Brain pericyte (primary cell): ENCODE measurements at places on chromosomes 5 and 9.

GRCh38 chr9:136626066-136626725, 36.5 kb upstream of the EGFL7 start:
- DNase-seq = no peak

- DNase-seq = no peak
Observed at GRCh38 chr5:112762113-112762810, 24.6 kb downstream of the APC start.

DNA sequence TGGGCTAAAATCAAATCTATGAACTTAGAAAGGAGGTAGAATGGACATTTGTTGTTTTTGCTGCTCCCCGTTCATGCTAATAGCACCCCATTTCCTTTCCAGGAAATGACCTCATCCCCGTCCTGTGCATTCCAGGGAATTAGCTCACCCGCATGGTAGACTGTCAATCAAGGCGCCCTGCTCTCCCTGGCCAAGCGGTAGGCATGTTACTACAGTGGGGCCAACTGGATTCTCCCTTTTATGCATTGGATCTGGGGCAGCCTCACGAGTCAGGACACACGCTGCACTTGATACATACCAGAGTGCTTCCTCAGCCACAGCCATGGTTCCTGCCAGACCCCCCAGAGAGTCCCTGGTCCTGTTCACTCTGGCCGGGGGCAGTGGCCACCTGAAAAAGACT, 111.0 kb upstream of the PTCH1 start:
- DNase-seq = no peak

- DNase-seq = no peak
Observed at GRCh38 chr5:99104538-99105132, 175.8 kb upstream of the CHD1 start.

GRCh38 chr5:136000932-136001331, 27.9 kb upstream of the TGFBI start:
- DNase-seq = no peak

- no peak for DNase-seq
Observed at GRCh38 chr9:14690948-14691730, 2.1 kb downstream of the ZDHHC21 start.

DNA sequence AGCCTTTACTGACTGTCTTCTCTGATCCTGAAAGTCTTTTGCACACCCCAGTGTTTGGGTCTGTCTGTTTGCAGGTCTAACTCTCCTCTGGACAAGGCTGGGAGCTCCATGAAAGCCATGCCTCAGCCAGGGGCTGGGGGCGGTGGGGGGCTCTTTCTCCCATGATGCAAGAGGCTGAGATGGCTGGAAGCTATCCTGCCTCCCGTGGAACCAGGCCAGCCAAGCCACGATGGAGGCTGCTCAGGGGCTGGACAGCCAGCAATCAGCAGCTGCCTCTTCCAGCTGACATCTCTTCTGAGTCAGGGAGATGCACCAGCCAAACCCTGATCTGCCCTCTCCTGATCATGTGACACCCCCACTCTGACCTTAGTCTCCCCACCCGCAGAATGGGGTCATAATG, 154.0 kb downstream of the BARX1 start:
- no peak for DNase-seq

- no peak for DNase-seq
Observed at GRCh38 chr9:13113751-13114150, 165.7 kb downstream of the MPDZ start.

- no peak for DNase-seq
Observed at GRCh38 chr5:33240558-33240957, 200.2 kb upstream of the TARS1 start.

DNA sequence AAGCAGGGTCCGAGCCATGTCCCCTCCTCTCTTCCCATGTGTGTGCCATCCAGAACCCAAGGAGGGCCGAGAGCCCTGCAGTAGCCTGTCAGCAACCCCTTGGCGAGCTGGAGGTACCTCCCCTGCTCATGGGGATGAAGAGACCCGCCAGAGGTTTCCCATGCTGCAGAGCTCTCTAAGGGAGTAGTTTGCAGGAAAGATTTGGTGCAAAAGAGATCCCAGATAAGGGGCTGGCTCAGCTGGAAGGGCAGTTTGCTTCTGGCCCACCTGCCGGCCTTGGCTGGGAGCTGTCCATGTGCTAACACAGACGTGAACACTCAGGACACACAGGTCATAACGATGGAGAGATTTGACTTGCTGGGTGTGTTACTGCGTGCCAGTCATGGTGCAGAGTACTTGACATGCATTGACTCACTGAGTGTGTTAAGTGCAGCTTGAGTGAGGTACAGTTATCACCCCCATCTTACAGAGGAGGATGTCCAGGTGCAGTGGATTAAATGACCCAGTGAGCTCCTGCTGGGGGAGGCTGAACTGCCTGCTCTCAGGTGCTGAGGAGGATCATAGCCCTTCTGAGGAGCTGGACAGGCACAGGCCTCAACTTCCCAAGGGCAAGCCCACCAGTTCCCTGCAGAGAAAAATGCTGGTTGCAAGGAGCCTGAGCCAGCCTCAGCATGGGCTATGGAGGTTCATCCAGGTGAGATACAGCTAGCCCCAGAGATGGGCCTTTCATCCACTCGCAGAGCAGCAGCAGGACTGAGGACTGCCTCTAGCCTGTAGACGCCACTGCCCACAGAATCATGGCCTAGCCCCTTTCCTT, 6.3 kb upstream of the SLC25A48 start:
- no peak for DNase-seq

GRCh38 chr9:72140586-72140985, 8.7 kb upstream of the GDA start:
- DNase-seq = no peak

- no peak for DNase-seq
Observed at GRCh38 chr5:149428032-149428431, 48.9 kb upstream of the IL17B start.

- no peak for DNase-seq
Observed at GRCh38 chr5:147913786-147914185, 7.4 kb upstream of the C5orf46 start.

- no peak for DNase-seq
Observed at GRCh38 chr9:134458207-134459108, 132.2 kb downstream of the RXRA start.

- no peak for DNase-seq
Observed at GRCh38 chr5:169561893-169562292, 21.7 kb upstream of the SPDL1 start.

GRCh38 chr9:134880484-134881312, at the start of gene FCN2:
Gene FCN2 (plus strand): TSS chr9:134880810. CDS start chr9:134880822, 12 bp downstream.
- no peak for DNase-seq

DNA sequence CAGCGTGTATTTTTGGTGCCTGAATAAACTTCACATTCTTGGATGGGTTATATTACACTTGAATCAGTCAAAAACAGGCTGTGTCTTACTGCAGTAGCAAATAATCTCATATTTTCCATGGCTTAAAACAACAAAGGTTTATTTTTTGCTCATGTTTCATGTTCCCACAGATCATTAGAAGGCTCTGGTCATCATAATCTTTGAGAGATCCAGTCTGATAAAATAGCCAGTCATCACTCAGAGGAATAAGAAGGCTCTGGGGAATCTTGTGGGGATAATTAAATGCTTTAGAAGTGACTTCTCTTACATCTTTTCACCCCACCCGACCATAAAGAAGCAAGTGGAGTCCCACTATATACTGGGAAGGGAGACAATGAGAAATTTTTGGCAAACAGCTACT, 417.7 kb downstream of the PSAT1 start:
- DNase-seq = no peak

- DNase-seq = no peak
Observed at GRCh38 chr9:98808875-98809274, 1.4 kb downstream of the GALNT12 start.

DNA sequence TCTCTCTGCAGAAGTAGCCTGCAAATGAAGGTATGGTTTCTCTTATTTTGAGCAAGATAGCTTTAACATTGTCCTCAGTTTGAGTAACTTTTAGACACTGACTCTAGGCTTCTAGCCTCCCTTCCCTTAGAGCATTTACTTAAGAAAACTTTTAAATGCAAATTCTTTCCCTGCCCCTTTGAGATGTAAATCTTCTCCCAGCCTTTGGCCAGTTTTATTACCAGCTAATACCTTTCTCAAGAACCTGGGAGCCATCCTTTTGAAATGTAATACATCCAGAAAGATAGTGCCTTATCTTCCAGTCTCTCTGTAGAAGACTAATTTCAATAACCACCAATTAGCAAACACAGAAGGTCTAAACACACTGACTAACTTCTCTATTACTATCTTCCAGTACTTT, 688.9 kb upstream of the CDH9 start:
- DNase-seq = no peak

DNA sequence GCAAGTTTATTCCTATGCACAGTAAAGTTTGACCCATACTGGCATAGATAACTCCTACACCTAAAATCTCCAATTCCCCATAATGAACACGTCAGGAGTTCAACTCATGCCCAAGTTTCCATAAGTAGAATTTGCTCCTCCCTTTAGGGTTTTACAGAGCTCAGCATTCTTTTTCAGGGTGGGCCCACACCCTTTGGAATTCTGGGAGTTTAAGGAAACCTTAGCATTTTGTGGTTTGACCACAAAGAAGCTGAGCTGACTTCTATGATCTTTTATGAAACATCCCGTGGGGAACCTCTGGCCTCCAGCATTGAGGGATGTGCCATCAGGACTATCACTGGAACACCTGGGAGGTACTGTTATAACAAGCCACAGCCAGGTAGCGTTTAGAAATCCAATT, 220.6 kb upstream of the MAP3K1 start:
- DNase-seq = no peak

DNA sequence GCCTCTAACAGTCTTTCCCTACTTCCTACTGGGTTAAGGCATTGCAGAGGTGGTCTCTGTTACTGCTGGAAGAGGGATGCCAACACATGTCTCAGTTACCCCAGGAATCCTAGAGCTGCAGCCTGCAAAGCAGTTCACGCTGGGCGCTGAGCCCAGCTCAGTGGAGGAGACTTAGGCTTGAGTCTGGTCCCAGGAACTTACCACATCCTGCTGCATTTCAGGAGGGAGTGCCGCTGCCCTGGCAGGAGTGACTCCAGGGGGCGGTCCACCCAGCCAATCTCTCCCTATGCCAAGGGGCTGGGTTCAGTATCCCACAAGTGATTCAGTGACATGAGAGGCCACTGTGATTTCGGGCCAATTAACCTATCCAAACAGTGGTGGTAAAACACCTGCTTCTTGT, 7.6 kb downstream of the TTC16 start:
- DNase-seq = no peak

DNA sequence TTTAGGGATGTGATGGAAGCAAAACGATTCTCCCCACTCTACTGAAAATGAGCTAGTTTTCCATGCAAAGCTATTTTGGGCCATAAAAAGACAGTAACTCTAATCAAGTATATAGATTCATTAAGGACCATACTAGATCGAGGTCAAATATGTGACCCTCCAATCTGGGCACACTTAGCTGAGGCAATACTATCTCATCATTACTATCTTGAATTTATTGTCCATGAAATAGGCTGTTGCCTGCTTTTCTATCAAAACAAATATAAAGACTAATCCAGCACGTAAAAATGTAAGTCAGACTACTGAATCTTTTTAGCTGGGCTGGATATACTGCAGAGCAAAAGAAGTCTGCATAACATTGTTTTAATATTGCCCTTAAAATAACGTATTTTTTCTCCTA, 943.1 kb downstream of the NR2F1-AS1 start:
- no peak for DNase-seq

- DNase-seq = no peak
Observed at GRCh38 chr9:98327249-98327561, 71.8 kb upstream of the TBC1D2 start.

- DNase-seq = no peak
Observed at GRCh38 chr5:4419281-4419680, 720.8 kb upstream of the ADAMTS16 start.

DNA sequence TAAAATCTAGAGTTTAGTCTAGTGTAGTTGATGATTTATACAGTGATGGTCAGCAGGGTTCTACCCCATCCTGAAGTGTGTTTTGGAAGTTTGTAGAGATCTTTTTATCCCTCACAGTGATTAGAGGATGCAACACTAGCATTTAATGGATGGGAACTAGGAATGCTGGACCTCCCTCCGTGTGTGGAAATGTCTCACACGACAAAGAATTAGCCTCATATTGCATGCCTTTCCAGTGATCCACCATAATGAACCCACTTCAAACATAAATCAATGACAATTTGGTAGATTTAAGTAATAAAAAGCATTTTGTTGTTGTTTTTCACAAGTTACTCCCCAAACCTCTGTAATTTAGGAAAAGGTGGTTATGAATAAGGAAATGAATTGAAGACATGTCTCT, 82.5 kb upstream of the LMNB1 start:
- no peak for DNase-seq

- no peak for DNase-seq
Observed at GRCh38 chr9:129595311-129595741, 25.6 kb downstream of the C9orf50 start.

DNA sequence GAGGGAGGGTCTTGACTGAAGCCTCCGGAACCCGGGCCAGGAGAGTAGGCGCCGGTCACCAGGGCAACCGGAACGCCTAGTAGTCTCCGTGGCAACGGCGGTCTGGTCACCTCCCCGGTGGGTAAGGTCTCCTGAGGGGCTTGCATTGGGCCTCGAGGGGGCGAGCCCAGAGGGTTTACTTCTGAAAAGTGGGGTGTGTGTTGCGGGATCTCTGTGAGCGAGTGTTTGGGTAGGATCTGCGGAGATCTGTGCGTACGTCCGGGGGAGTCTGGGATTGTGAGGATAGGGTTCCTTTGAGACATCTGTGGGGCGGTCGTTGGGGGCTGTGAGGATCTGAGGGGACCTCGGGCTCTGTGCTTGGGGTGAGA, at the start of gene FAM221B:
TSS of gene FAM221B (minus strand) at position 17 of the 368 bp plus-strand sequence. CDS start 2,571 bp downstream, outside the sequence.
- no peak for DNase-seq

GRCh38 chr5:58133631-58134296, 326.1 kb downstream of the PLK2 start:
- peak; percentile 27 for DNase-seq

DNA sequence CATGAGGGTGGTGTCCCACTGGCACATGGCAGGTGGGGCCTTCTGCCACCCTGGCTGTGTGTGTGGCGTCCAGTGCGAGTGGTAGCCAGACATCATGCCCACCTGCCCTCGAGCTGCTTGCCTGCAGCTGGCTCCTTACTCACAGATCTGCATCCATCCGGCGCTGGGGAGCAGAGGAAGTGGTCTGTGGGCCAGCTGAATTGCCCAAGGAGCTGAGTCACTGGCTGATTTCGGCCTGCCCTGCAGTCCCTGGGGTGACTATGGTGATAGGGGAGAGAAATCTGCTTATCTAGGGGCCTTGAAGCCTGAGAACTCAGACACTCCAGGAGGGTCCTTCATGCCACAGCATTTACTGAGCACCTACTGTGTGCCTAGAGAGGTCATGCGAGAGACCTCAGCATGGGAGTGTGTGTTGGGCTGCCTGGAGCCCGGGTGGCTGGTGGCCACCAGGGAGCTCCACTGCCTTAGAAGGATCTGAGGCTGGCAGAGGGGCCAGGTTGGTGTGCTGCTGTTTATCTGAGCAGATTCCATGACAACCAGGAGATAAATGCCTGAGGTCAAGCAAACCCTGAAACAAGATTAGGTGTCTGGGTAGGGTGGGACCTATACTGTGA, 57.1 kb downstream of the SLC22A5 start:
- no peak for DNase-seq

- DNase-seq = no peak
Observed at GRCh38 chr9:124410321-124410913, 4.8 kb downstream of the PSMB7 start.
